Activated T-helper 9 cell treated with anti-CD3 and anti-CD28 coated beads, Interleukin-2, amount 50 U/mL, for 16 hours (primary cell): ENCODE measurements at places on chromosomes 7 and 10.

DNA sequence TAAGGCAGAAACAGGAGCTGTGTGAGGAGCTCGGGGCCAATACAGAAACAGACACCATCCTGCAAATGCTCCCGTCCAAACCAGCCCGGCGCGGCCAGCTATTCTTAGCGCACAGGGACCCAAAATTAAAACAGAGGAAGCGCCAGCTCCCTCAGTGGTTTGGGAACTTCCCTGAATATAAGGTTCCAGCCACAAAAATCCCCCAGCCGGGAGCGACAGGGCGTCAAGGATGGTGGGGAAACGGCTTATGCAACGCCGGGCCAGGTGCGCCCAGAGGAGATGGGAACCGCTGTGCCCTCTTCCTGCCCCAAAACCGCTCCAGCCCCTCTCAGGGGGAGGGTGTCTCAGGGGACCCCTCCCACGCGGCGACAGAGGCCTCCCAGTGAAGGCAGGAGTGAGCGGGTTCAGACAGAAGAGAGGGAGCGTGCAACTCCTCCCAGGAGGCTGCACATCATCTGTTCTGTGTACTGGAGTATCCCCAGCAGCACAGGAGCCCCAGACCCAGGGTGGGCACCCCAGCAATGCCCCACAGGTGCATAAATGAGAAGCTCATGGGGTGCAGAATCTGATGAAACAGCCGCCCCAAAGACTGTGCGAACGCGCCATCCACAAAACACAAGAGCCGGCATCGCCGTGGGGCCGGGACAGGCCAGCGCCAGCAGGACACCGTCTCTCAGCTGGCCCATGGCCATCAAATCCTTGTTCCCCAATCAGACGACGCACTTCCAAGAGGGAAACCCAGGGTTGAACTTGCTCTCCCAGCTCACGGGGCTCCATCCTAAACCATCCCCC lies 73.9 kb upstream of the PDGFA start:
- DNase-seq: no peak

GRCh38 chr10:22158426-22158825 lies 59.4 kb downstream of the EBLN1 start:
- no peak for DNase-seq

- DNase-seq: no peak
Measured at GRCh38 chr7:15000157-15000556, 97.6 kb upstream of the DGKB start.

DNA sequence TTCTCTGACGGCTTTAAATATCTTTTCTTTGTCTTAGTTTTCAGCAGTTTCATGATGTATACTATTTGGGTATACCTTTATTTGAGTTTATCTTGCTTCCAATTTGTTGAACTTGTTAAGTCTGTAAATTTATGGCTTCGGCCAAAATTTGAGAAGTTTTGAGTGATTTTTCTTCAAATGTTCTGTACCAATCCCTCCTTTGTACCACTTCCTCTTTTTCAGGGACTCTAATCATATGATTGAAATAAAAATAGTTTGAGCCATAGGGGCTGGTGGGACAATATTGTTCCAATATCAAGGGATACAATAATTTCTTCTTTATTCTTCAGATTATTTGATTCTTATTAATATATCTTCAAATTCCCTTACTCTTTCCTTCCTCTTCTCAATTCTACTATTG lies 43.1 kb upstream of the CTTNBP2 start:
- no peak for DNase-seq

DNA sequence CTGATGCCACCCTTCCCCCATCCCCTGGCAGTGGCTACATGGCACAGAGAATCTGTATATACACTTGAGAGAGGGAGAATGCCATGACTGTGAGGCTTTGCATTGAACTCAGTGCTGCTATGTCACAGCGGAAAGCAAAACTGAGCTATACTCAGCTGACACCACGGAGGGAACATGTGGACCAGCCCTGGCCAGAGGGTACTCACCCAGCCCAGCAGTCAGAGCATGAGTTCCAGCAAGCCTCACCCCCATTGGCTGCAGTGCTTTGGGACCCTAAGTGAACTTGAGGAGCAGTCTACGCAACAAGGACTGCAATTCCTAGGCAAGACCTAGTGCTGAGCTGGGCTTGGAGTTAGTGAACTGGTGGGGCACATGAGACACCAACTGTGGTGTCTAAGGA lies 10.3 kb upstream of the AOC1 start:
- no peak for DNase-seq

DNA sequence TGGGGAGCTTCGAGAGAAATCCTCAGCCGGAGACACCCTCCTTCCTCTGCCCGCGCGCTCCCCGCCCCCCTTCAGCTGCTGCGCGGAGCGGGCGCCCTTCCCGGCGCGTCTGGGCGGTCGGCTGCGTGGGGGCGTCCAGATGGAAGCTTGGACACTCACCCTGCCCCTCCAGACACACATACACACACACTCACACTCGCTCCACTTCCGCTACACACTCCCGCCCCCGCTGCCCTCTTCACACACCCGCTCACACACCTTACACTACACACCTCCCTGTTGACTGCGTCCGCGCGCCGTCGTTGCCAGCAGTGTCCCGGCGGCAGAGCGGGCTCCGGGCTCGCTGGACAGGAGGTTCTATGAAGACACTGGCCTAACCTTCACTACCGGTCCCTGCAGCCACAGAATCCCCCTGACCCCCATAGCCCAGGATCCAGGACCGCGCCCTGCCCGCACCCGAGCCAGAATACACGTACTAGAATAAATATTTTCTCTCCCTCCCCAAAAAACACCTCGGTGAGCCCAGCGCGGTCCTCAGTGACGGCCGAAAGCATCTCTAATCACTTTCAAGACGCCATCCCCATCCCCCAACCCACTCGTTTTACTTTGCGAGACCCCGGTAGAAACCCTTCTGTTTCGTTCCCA lies 1.1 kb upstream of the EGR2 start:
- peak; percentile 49 for DNase-seq

GRCh38 chr7:90917539-90917938 lies 321.4 kb downstream of the CDK14 start:
- DNase-seq: no peak

DNA sequence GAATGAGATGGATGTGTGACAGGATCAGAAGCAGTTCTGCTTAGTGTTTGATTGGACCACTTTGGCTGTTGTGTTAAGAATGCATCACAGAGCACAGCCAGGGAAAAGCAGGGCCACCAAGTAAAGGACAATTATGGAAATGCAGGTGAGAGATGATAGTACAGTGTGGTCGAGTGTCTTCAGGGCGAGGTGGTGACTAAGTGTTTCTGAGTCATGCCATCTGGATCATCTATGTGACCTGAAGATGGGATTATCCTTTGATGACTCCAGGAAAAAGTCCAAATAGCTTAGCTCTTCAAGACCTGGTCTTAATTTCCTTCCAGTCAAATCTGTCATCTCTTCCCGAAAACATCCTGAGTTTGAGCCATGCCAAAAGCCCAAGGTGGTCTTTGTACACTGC lies 523.2 kb upstream of the IGFBP3 start:
- no peak for DNase-seq

DNA sequence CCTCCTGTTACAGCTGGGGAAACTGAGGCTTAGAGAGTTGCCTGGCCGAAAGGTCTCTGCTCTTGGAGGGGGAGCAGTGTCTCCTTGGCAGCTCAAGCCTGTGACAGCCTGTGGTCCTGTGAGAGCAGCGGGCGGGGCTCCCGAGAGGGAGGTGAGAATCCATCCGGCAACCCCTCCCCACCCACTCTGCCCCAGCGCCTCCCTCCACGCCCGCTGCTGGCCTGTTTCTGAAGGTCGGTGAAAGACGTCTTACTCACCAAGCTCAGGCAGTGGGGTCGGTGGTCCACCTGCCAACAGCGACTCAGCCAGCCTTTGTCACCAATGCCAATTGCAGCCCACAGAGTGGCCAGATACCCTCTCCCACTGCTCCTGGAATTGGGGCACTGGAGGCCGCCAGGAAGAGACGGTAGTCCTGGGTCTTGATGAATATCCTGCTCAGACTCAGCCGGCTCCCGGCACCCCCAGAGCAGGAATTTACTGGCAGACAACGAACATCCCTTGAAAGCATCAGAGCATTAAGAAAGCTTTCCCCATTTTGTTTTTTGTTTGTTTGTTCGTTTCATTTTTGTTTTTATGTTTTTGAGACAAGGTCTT lies 7.4 kb upstream of the TTYH3 start:
- DNase-seq: no peak

DNA sequence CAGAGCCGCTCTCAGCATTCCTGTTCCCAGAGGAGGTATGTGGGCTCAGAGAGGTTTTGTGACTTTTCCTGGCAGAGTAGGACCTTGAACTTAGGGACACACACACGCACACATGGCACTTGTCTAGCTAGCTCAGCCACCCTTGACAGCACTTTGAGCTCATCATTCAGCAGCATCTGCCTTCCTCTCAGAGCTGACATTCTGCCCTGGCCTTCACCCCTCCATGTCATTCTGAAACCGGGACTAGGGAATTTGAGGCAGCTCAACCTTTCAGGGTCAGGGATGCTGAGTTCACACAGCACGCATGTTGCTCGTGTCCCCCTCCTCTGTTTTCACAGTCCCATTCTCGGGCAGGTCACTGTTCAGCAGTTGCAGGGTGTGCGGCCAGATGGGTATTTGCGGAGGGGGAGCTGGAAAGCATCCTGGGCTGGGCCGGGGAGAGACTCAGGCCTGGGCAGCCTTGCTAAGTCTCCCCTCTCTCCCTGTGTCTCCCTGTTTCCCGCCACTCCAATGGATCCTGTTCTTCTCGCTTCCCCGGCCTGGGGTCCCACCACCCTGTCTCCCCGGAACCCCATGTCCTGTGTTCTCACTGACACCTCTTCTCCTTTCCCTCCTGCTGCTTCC lies 78.0 kb downstream of the COL13A1 start:
- no peak for DNase-seq

DNA sequence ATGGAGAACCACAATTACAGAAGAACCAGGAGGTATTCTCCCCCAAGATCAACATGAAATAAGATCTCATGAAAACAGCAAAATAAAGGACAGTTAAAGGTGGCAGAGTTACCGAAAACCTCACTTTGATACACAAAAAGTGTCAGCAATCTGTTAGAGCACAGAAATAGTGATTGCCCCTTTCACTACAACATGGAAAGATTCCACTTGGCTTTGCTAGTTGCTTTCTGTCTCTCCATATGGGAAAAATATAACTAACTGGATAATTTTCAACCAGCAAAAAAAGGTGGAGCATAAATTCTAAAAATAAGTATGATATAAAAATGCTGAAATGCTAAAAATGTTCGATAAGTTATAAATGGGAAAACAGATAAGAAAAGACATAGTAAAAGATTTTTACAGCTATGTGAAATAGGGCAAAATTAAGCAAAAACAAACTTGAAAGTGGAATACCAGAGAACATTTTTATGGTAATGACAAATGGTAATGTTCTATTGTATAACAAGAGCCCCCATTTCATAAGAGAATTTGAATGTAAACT lies 90.2 kb downstream of the GPR85 start:
- DNase-seq: no peak

- DNase-seq: no peak
Measured at GRCh38 chr7:151517601-151518104, 2.0 kb downstream of the RHEB start.

- no peak for DNase-seq
Measured at GRCh38 chr10:17344206-17344605, 110.2 kb downstream of the ST8SIA6 start.

GRCh38 chr7:64886956-64887545 lies 16.0 kb upstream of the ZNF273 start:
- no peak for DNase-seq

- DNase-seq: no peak
Measured at GRCh38 chr10:75593692-75594556, 162.5 kb downstream of the LRMDA start.

GRCh38 chr10:69728335-69728870 lies 73.3 kb upstream of the COL13A1 start:
- no peak for DNase-seq

GRCh38 chr10:68043030-68043429 lies 32.1 kb downstream of the HERC4 start:
- DNase-seq: no peak

DNA sequence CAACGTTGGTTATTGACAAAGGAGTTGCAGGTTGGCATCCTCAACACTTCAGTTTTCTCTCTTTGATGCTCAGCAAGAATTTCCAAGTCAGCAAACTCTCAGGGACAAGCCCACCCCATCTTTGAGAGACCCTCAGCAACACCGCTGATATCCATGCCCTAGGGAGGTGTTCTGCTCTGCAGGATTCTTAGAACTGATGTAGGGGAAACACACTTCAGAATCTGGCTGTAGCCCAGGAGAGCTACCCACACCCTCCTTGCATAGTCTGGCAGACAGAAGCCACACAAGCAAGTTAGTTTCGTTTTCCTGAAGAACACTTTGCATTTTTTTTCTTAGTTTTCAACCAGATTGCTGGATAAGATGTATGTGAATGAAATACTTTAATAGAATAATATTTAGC lies 822 bp downstream of the SAMD9L start:
- no peak for DNase-seq

GRCh38 chr7:44921607-44922350 lies 36.4 kb upstream of the PURB start:
- peak; percentile 93 for DNase-seq

DNA sequence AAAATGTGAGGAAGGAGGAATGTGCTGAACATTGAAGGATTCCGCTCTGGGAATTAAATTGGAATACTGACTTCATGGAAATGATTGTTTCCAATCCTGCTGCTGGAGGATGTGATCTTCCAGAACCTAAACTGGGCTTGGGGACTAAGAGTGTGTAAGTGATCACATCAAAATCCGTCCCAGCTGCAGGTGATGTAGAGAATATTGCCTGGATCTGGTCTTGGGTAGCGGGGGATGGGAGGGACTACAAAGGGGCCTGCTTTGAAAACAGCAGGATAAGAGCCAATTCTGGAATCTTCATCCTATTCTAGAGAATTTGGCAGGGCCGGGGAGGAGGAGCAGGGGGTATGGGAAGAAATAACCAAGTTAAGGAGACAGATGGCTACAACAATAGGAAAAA lies 552.2 kb upstream of the FZD8 start:
- DNase-seq: no peak

DNA sequence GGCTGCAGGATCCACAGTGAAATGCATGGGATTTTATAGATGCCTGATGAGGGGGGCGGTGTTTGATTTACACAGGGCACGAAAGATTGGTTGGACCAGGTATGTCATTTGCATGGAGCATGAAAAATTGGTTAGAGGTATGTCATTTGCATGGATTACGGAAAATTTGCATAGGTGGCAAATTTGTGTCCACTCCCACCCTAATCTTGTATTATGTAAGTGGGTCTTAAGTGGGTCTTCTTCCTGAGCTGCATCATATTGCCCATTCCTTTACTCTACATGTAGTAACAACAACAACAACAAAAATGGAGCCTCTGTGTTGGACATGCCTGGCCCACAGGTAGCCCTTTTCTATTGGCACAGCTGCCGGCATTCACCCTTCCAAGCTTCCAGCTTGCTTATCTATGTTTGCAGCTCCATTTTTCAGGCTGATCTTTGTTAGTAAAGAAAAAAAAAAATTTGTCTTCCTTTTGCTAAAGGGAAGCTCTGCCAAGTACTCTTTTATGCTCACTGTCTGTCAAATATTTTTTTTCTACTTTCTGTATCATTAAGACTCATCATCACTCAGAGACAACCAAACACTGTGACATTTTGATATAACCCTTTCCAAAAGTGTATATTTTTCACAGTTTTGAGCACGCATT lies 10.3 kb upstream of the ZNF273 start:
- no peak for DNase-seq

- DNase-seq: no peak
Measured at GRCh38 chr7:124649397-124650014, 116.1 kb downstream of the GPR37 start.

GRCh38 chr7:146713934-146714333 lies 597.3 kb downstream of the CNTNAP2 start:
- no peak for DNase-seq
